ENCODE measurements at places on chromosomes 7 and 10.

GRCh38 chr10:103578782-103579382 is 85.4 kb downstream of the NEURL1 start:
- no peak for DNase-seq

- DNase-seq, result no peak
These were observed 99.2 kb downstream of the PDGFA start for GRCh38 chr7:420142-421093.

- no peak for DNase-seq
These were observed 33.1 kb downstream of the PPIF start for GRCh38 chr10:79380125-79380945.

GRCh38 chr7:136079478-136079892 is 102.3 kb upstream of the MTPN start:
- no peak for DNase-seq

- DNase-seq, result no peak
These were observed 297.4 kb upstream of the NEBL start for GRCh38 chr10:21194510-21194993.

DNA sequence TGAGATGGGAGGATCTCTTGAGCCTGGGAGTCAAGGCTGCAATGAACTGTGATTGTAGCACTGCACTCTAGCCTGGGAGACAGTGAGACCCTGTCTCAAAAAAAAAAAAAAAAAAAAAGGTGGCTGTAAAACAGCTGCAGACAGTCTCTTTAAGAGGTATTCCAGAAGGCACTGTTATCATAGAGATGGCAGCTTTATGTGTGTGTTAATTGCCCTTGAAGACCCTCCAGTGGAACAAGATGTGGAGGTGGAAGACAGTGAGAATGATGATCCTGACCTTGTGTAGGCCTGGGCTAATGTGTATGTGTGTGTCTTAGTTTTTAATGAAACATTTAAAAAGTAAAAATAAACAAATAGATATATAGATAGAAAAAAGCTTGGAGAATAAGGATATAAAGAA is 66.0 kb downstream of the ZNF487 start:
- DNase-seq, result no peak
